ENCODE measurements at places on chromosomes 6 and 20. TPM values are rescaled to one million over a fixed set of nuclear protein-coding genes. Genes with fewer than 3 reads are reported as not detected.
A peak's percentile ranks its signal among the peaks of the same experiment; 100 is the strongest.

DNA sequence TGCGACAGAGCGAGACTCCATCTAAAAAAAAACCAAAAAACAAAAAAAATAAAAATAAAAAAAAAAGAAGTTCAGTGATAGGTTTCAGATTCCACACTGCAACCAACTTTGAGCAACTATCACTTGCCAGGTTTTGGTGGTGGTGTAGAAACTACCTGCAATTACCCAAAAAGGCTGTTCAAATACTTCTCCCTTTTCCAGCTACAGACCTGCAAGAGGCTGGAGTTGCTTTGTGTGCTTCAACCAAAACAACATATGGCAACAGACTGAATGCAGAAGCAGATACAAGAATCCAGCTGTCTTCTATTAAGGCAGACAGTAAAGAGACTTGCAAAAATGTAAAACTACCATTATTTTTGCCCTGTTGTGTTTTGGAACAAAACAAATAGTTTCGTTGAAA lies 9.3 kb upstream of the BCAS1 start:
- H3K27ac ChIP-seq, result no peak overlapping the region
- no peaks in the 10 kb centered on the region for H3K27me3 ChIP-seq
- no peak overlapping the region for H3K4me3 ChIP-seq
- no peaks in the 10 kb centered on the region for H3K4me1 ChIP-seq
- H3K36me3 ChIP-seq, result no peaks in the 10 kb centered on the region

DLL1 gene
- total RNA-seq, result 4.7 TPM

GRCh38 chr6:5679691-5680090 lies 327.0 kb downstream of the NRN1 start:
- no peak overlapping the region for H3K4me3 ChIP-seq
- no peak overlapping the region for H3K27ac ChIP-seq
- H3K27me3 ChIP-seq, result no peaks in the 10 kb centered on the region
- H3K36me3 ChIP-seq, result no peaks in the 10 kb centered on the region

DNA sequence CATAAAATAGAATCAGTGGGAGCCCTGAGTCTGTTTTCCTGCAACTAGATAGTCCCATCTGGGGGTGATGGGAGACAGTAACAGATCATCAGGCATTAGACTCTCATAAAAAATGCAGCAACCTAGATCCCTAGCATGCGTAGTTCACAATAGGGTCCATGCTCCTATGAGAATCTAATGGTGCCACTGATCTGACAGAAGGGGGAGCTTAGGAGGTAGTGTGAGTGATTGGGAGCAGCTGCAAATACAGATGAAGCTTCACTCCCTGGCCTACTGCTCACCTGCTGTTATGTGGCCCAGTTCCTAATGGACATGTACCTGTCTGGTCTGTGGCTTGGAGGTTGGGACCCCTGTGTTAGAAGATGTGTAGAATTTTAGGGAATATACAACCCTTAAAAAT lies 904.5 kb upstream of the EPHA7 start:
- DNase-seq, result peak; percentile 13
- H3K27ac ChIP-seq, result no peak overlapping the region
- no peak overlapping the region for H3K4me3 ChIP-seq
- no peaks in the 10 kb centered on the region for H3K4me1 ChIP-seq

DNA sequence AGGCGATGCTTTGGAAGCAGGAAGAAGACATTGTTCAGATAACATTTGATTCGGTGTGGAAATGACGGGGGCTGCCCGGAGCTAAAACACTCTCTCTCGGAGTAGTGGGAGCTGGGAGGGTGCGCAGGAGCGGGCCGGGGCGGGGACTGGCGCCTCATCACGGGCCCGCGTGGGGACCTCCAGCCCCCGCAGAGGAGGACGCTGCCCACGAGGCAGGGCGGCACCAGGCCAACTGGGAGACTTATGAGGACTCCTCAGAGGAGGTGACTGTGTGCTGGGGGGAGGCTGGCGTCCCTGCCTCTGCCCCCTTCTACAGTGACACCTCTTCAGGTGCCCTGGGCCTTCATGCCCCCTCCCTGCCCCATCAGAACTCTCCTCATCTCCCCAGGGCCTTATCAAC lies 15.2 kb downstream of the DDO start:
- no peak overlapping the region for H3K27ac ChIP-seq
- peaks cover 3% of the 10 kb centered on the region for H3K4me1 ChIP-seq
- H3K36me3 ChIP-seq, result no peaks in the 10 kb centered on the region
- no peak for DNase-seq

DNA sequence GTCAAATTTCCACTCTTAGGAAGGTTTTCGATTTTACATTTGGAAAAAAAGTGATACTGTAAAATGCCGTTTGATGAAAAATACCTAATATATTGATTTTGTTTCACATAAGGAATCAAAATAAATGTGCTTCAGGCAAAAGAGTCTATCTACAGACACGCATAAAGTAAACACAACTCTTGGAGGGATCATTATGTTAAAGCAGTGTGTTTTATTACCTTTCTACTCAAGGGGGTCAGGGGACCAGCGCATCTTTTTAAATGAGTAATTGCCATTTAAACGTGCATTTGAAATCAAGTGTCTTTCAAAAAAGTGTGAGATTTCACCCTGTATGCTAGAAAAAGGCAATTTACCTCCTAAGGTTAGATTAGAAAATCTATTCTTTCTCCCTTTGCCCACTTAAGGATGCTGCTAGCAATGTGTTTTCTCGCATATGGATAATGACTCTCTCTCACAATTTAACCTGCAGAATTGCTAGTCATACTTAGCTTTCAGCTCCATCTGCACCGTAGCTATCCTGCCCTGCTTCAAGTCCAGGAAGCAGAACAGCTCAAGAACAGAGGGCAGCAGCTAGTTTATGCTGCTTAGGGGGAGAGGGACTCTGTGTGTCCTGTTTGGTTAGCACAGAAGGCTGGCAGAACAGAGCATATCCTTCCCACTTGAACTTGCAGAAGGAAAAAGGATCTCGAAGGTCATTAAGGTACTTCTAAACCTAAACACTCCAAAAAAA lies 35.0 kb downstream of the NKAIN2 start:
- no peaks in the 10 kb centered on the region for H3K36me3 ChIP-seq
- H3K27ac ChIP-seq, result no peak overlapping the region
- no peaks in the 10 kb centered on the region for H3K4me1 ChIP-seq
- no peak for DNase-seq
- H3K4me3 ChIP-seq, result no peak overlapping the region
- peaks cover 59% of the 10 kb centered on the region for H3K27me3 ChIP-seq

DNA sequence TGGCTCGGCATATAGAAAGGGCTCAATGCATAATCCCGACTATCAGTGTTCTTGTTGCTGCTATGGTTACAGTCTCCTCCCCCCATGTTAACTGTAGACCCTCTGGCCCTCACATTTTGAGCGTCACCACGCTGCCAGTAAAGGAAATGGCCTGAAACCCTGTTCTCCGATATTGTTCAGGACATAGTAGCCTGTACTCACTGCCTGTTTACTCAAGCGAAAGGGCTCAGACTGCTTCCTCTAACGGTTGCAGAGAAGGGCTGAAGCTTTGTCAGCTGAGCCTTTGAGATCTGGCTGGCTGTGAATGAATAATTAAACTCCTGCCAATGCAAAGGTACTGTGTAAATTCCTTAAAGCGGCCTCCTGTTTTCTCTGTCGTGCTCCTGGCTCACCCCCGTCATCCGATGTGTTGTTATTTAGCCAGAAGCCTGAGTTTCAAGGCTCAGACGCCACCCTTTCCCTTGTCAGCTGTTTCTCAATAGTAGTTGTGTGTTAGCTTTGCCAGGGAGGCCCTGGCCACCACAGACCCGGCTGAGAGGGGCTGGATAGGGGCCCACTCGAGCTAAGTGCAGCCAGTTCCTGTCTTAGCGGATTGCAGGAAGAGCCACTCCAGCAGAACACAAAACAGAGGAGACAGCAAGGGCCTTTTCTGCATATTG lies 31.2 kb upstream of the RALGAPA2 start:
- H3K4me3 ChIP-seq, result no peak overlapping the region
- H3K36me3 ChIP-seq, result no peaks in the 10 kb centered on the region
- peak overlapping the region; percentile 82 for H3K27ac ChIP-seq

NNAT gene
- 3.6 TPM for total RNA-seq

TSBP1 gene
- not detected for total RNA-seq

DNA sequence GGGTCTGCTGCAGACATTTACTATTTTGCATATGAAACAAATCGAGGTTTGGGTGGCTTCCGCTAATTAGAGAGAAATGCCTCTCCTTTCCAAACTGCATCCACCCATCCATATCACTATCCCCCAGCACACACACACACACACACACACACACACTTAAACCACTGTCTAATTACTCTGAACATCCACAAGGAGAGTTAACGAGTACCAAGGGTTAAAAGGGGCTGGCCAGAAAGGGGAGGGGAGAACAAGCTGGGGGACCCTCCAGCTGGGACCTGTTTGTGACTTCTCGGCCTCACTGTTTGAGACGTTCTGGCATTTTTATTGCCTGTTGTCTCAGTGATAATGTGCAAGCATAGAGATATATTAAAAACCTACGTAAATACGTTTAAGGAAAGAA lies 261.2 kb downstream of the FOXC1 start:
- H3K27ac ChIP-seq, result no peak overlapping the region
- H3K36me3 ChIP-seq, result no peaks in the 10 kb centered on the region
- DNase-seq, result no peak
- peaks cover 21% of the 10 kb centered on the region for H3K27me3 ChIP-seq

Data from cardiac muscle cell (in vitro differentiated cells and primary cell).